ENCODE measurements at places on chromosomes 4 and X.

DNA sequence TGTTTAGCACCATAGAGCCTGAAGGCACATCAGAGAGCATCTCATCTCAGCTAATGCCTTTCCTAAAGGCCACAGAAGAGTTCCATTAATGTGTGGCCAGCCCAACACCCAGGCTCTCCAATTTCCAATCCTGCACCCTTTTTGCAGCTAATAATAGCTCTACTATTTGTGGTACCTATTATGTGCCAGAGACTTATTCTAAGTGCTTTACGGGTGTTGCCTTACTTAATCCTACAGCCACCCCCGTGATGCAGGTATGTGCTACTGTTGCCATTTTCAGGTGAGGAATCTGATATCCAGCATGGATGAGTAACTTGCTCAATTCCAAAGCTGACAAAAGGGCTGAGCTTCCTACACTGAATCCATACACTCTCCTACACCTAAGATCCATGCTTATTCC lies 217.6 kb upstream of the GALNT7 start:
- DNase-seq = no peak

- no peak for DNase-seq
Observed at GRCh38 chr4:8754634-8755589, 116.7 kb downstream of the HMX1 start.

- no peak for DNase-seq
Observed at GRCh38 chr4:44186850-44187246, 261.8 kb downstream of the KCTD8 start.

DNA sequence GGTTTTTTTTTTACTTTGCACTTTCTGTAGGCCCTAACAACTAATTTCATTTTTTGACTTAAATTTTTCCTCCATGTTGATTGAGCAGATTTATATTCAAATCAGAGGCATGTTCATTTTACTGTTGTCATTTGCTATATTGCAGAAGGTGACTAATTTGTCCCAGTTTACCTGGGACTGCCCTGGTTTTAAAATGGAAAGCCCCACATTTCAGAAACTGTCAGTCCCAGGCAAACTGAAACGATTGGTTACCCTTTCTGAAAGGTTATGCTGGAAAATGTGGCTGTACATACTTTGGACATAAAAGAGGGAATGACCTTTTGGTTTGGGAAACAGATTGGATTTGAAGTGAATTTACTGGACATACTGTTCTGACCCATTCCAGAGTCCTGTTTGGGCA lies 160.0 kb downstream of the SPCS3 start:
- DNase-seq = no peak

- no peak for DNase-seq
Observed at GRCh38 chr4:110485452-110485851, 9.5 kb downstream of the ENPEP start.

DNA sequence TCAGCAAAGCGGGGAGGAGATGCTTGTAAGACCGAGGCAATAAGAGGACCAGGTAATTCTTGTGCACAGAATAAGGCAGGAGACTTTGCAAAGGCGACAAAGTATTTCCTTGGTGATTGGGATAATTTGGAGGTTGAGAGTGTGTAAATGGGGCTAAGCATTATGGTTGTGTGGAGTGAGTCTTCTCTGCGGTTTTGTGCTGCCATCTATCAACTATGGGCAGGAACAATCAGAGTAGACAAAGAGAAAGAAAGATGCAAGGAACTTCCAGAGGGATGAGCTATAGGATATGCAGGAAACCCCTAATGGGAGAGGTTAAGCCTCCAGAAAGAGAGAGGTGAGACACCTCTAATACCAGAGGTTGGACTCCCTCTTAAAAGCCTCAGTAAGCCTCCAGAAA lies 339.8 kb downstream of the PAPSS1 start:
- no peak for DNase-seq

DNA sequence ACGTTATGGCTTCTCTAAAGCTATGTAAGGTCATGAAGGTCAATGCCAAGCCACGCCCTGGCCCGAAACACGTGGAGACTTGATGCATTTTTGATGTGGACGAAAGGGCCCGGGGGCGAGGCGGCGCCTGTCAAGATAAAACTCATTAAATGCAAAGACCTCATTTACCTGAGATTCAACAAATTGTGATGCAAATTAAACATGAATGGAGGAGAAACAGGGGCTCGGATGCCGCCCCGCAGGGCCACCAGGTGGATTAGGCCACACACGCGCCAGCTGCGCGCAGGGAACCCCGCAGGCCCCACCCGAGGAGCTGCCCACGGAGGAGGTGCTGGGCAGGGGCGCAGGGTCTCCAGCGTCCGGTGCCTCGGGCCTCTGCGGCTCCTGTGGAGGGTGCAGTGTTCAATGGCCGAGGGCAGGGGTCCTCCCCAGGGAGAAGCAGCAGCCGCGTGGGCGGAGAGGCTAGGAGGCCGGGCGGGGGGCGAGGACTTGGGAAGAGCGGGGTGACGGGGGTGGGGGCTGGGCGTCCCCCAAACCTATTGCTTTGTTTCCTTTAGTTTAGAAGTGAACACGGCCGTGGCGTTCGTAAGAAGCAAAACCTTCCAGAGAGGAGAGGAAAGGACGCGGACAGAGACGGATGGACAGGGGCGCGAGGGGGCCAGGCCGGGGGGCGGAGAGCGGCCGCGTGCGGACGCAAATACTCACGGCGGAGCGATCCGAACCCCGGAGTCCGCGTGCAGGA lies 40.4 kb downstream of the CPLX1 start:
- no peak for DNase-seq

GRCh38 chr4:135319685-135320084 lies 1118.1 kb upstream of the PABPC4L start:
- DNase-seq = no peak

GRCh38 chrX:11261260-11261659 lies 32.0 kb upstream of the AMELX start:
- DNase-seq = no peak

DNA sequence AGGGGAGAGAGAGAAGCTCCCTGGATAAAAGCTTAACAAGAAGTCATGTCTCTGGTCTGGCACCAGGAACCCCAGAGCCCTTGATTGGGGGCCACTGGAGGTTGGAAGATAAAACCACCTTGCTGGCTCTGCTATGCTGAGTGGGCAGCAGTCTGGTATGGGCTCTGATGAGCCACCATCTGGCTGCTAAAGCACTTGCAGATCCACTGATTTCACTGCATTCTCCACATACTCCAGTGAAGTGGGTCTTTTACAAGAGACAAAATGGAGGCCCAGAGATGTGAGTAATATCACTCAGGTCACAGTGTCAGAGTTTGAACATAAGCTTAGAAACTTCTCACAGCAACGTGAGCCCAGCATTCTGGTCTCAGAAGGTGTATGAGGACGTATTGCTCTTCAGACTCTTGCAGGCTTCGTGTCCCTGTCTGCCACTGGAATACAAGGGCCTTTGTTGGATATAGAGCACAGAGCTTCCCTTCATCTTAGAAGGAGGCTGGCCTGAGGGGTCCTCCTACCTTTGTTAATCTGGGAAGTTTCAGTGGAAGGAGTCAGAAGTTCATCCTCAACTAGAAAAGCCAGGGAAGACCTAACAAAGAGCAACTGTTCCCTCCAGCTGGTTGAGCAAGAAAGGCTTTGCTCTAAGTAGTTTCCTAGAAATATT lies 11.8 kb downstream of the CLDN2 start:
- no peak for DNase-seq

DNA sequence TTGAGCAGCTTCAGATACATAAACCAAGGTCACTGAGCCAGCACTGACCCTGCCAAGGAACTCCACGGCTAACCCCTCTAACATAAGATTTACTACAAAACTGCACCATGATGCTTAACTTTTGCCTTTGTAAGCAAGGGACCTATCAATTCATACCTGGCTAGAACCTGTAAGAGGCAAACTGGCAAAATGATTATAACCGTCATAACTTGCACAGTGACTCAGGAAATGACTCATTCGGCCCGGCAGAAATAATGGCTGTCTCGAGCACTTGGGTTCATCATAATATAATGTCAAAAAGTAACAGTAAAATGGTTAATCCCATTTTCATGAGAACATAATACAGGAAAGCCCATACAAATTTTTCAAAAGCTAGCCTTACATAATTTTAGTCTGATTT lies 17.2 kb downstream of the RASGEF1B start:
- no peak for DNase-seq

GRCh38 chr4:94758141-94758699 lies 465 bp downstream of the BMPR1B start:
- DNase-seq = peak; percentile 58
